ENCODE measurements at places on chromosomes 6 and 20.

DNA sequence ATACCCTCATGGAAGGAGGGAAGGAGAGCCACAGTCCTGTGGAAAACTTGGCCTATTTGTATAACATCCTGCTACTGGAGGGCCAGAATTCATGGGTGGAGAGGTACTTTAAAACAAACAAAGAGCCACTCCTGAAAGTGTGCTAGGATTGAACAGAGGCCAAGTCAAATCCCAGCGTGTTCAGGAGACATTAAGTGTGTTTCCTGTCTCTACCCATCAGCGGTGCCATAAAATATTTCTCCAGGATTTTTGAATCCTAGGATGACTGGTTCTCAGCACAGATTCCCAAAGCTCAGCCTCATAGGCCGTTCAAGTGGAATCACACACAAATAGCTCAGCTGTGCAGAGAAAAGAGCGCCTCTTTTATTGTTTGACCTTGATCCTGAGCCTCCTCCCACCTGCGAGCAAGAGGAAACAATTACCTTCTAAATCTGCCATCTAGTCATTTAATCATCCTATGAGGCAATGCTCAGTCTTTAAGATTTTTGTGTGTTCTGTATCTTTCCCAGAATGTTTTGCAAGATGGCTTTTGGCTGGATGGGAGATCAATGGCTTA, 31.8 kb upstream of the RALGAPA2 start:
- no peak for DNase-seq
- H3K4me3 ChIP-seq, result no peak overlapping the region
- no peaks in the 10 kb centered on the region for H3K27me3 ChIP-seq
- H3K4me1 ChIP-seq, result no peaks in the 10 kb centered on the region
- no peaks in the 10 kb centered on the region for H3K36me3 ChIP-seq
- no peak overlapping the region for H3K27ac ChIP-seq

- no peaks in the 10 kb centered on the region for H3K4me1 ChIP-seq
- H3K36me3 ChIP-seq, result no peaks in the 10 kb centered on the region
- no peak for DNase-seq
- no peaks in the 10 kb centered on the region for H3K27me3 ChIP-seq
These were observed 24.9 kb upstream of the ESR1 start for GRCh38 chr6:151782560-151782959.

GRCh38 chr6:31068669-31069340, 43.6 kb downstream of the C6orf15 start:
- H3K4me1 ChIP-seq, result no peaks in the 10 kb centered on the region
- H3K27me3 ChIP-seq, result no peaks in the 10 kb centered on the region
- peak; percentile 85 for DNase-seq
- no peak overlapping the region for H3K4me3 ChIP-seq

GRCh38 chr6:56047931-56048540, 172.6 kb upstream of the BMP5 start:
- no peaks in the 10 kb centered on the region for H3K4me1 ChIP-seq
- no peaks in the 10 kb centered on the region for H3K27me3 ChIP-seq
- no peak overlapping the region for H3K4me3 ChIP-seq
- H3K36me3 ChIP-seq, result no peaks in the 10 kb centered on the region
- no peak for DNase-seq
- H3K27ac ChIP-seq, result no peak overlapping the region

- no peak for DNase-seq
- no peaks in the 10 kb centered on the region for H3K27me3 ChIP-seq
- H3K27ac ChIP-seq, result no peak overlapping the region
These were observed 90.8 kb downstream of the DOK5 start for GRCh38 chr20:54566031-54566688.

DNA sequence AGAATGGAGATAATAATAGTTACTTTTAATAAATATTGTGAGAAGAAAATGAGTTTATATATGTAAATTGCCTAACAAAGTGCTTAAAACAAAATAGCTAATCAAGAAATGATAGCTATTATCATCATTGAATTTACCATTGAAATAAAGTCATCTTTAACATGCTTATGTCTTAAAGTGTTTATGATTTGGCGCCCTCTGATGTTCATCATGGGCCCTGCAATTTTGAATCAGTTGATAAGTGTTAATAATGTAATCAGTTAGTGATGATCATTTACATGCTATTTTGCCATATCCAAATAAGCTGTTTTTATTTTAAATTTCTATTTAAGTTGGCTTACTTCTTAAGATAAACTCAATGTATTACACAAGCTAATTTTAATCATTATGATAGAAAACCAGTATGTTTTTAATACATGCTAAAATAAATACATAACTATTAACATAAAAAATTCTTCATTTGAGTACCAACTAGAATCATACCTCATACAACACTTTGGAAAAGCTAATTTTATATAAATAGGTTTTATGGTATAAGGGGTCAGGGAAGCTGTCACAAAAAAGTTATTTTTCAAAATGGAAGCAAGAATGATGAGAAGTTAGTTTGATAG, 39.2 kb upstream of the TPD52L1 start:
- H3K27ac ChIP-seq, result no peak overlapping the region
- H3K4me1 ChIP-seq, result no peaks in the 10 kb centered on the region
- H3K4me3 ChIP-seq, result no peak overlapping the region

DNA sequence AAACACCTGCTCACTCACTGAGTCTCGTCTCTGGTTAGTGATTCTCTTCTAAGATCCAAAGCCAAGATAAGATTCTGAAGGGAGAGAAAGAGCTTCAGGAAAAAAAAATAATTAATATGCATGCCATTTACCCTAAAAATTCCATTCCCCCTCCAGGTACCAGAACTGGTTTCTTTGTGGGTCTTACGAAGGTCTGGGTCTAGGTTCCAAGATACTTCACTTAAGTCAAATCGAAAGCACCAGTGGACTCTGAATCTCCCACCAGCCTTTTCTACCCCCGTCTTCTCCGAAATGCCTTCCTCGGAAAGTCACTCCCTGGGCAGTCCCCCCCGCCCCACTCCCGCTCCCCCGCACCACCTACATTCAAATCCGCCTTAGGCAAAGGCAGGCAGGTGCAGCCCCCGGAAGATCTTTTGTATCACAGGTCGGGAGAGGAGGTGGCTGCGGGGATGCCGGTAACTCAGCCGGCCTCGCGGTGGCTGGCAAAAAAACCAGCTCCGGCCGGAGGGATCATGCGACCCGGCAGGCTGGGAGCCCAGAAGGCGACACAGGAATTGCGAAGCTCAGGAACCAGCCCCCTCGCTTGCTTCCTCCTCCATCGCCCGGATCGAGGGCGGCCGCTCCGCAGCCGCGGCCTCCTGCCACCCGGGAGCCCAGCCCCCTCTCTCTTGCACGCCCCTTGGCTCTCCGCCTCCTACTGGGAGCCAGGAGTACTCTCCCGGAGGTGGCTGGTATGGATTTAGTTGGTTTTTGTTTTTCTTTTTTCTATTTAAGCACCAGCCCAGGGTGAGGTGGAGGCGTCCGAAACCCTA, at the start of gene BCL2L1:
TSS of gene BCL2L1 (minus strand) at position 612 of the 812 bp plus-strand sequence. CDS start 650 bp downstream, outside the sequence.
- H3K36me3 ChIP-seq, result peaks cover 10% of the 10 kb centered on the region
- H3K27me3 ChIP-seq, result no peaks in the 10 kb centered on the region
- H3K27ac ChIP-seq, result peak within 1 kb of the TSS; percentile 88
- H3K4me1 ChIP-seq, result peaks cover 50% of the 10 kb centered on the region
- peak within 1 kb of the TSS; percentile 75 for H3K4me3 ChIP-seq
- DNase-seq, result peak; percentile 80

- no peaks in the 10 kb centered on the region for H3K36me3 ChIP-seq
- peaks cover 8% of the 10 kb centered on the region for H3K4me1 ChIP-seq
- H3K4me3 ChIP-seq, result peak overlapping the region; percentile 71
- H3K27ac ChIP-seq, result peak overlapping the region; percentile 91
- DNase-seq, result peak; percentile 42
These were observed 1.4 kb upstream of the MAN1A1 start for GRCh38 chr6:119350952-119351372.

- H3K27me3 ChIP-seq, result no peaks in the 10 kb centered on the region
- no peaks in the 10 kb centered on the region for H3K36me3 ChIP-seq
- peak; percentile 88 for DNase-seq
- no peak overlapping the region for H3K4me3 ChIP-seq
These were observed 19.1 kb upstream of the HLA-DQB1 start for GRCh38 chr6:32685603-32686002.

GRCh38 chr6:47992809-47993208, 118.2 kb downstream of the PTCHD4 start:
- no peak overlapping the region for H3K4me3 ChIP-seq
- no peaks in the 10 kb centered on the region for H3K27me3 ChIP-seq
- no peaks in the 10 kb centered on the region for H3K4me1 ChIP-seq

DNA sequence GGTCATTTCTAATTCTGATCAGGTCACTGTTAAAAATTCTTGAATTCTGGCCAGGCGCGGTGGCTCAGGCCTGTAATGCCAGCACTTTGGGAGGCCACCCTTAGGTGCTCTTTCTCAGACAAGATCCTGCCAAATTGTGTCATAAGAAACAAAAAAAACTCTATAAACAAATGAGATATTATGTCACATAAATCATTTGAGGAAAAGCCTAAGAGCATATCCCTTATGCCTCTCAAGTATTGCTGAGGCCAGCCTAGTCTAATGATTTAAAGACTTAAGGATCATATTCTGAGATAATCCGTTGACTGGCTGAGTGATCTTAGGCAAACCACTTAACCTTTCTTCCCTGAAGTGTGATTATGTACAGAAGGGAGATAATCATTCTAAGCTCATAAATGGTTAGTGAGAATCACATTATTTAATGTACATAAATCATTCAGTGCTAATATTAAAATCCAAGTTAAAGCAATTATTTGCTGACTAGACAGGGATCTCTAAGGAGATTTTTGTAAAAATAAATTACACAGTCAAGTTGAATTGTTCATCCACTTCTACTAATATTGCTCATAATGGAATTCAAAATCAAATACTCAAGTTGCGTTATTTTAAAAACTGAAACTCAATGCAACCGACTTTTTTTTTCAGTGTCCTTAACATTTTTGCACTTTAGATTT, 365.4 kb downstream of the PHF3 start:
- no peaks in the 10 kb centered on the region for H3K27me3 ChIP-seq
- H3K27ac ChIP-seq, result no peak overlapping the region
- no peaks in the 10 kb centered on the region for H3K4me1 ChIP-seq
- no peak for DNase-seq
- no peaks in the 10 kb centered on the region for H3K36me3 ChIP-seq
- H3K4me3 ChIP-seq, result no peak overlapping the region

DNA sequence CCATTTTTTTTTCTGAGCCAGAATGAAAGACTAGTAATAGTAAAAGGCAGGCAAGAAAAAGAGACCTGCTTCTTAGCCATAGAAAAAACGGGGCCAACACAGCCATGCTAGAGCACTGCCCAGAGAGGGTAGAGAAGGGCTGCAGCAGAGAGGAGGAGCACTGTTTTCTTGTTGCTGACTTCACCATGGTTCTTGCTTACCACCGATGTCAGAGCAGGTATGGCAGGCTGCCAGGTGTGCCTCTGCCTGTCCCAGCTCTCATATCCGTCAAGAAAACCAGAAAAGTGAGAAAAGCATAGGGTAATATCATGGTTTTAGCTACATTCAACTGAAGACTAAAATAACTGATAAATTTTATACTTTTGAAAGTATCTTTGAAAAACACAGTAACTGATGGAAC, 60.7 kb downstream of the DTNBP1 start:
- H3K27me3 ChIP-seq, result no peaks in the 10 kb centered on the region
- no peak overlapping the region for H3K4me3 ChIP-seq
- no peak overlapping the region for H3K27ac ChIP-seq
- peak; percentile 38 for DNase-seq
- peaks cover 1% of the 10 kb centered on the region for H3K36me3 ChIP-seq
- peaks cover 4% of the 10 kb centered on the region for H3K4me1 ChIP-seq

DNA sequence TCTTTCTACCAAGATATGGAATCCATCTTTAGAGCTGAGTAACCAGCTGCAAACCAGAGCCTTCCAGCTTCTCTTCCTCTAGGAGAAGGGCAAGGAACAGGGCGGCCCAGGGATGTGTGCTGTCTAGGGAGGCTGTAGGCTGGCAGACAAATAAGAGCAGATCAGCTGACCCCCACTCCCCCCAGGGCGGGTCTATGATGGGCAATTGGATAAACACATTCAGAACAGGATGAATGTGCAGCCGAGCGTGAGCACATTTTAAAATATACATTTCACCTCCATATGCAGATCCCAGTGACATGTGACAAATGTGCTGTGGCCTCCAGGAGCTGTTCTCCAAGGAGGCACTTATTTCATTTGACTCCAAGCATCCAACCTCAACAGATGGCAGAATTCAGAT, 580.1 kb downstream of the PTPRT start:
- H3K4me3 ChIP-seq, result no peak overlapping the region
- no peak for DNase-seq
- H3K27me3 ChIP-seq, result no peaks in the 10 kb centered on the region
- H3K27ac ChIP-seq, result no peak overlapping the region
- no peaks in the 10 kb centered on the region for H3K4me1 ChIP-seq
- no peaks in the 10 kb centered on the region for H3K36me3 ChIP-seq

DNA sequence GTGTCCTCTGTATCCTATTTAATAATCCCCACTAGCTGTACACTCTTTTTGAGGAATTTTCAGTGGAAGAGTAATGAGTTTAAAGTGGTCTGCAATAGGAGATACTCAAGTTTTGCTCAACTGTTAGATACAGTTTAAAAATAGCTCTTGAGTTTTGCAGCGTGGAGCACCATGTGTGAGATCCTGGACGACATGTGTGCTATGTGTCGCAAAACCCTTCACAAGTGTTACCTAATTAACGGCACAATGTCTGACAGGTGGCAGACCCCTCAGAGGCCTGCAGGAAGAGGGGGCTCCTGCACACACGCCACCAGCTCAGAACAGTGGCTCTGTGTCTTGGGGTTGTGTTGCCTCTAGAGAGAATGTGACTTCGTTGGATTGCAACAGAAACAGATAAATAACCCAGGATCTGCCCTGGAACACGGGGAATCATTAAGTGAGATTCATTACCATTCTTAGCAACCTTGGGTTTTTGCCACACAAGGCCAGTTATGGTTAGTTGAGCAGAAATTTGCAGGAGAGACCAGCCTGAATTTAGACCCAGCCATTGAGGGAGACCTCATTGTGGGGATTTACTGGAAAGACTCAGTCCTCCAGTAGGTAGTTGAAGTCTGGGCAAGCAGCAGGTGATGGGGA, 73.8 kb downstream of the SASH1 start:
- H3K4me3 ChIP-seq, result no peak overlapping the region
- H3K4me1 ChIP-seq, result no peaks in the 10 kb centered on the region
- H3K36me3 ChIP-seq, result no peaks in the 10 kb centered on the region
- DNase-seq, result no peak
- no peak overlapping the region for H3K27ac ChIP-seq

DNA sequence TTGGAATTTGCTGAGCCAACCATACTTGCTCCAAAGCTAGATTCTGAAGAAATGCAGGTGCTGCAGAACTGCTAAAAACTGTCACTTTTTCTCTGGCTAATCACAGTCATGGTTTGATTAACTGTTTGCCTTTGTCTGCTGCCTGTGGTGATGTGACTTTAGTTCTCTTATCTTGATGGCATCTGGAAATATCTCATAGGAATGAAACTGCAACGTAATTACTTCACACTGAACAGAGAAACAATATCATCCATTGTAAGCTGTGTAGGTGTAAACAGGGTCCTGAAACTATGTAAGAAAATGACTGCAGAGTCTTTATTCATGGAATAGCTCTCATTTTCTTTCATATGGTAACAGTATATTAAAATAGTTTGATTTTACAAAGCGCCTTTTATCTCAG, 721.9 kb upstream of the HS3ST5 start:
- H3K27ac ChIP-seq, result no peak overlapping the region
- no peaks in the 10 kb centered on the region for H3K27me3 ChIP-seq
- H3K4me1 ChIP-seq, result no peaks in the 10 kb centered on the region

All from natural killer cell (primary cell).